Astrocyte (in vitro differentiated cells and primary cell): ENCODE measurements at places on chromosomes 16 and 17.
A peak's percentile ranks its signal among the peaks of the same experiment; 100 is the strongest.

- H3K27ac ChIP-seq: no peak overlapping the region
- no peak for DNase-seq
- H3K4me1 ChIP-seq: no peaks in the 10 kb centered on the region
- no peaks in the 10 kb centered on the region for H3K27me3 ChIP-seq
Observed at GRCh38 chr17:2897605-2898004, 101.4 kb downstream of the RAP1GAP2 start.

GRCh38 chr17:70110443-70110880, 35.4 kb downstream of the KCNJ16 start:
- no peak overlapping the region for H3K4me3 ChIP-seq
- H3K27me3 ChIP-seq: no peaks in the 10 kb centered on the region
- no peaks in the 10 kb centered on the region for H3K36me3 ChIP-seq
- DNase-seq: peak; percentile 85
- peak overlapping the region; percentile 0 for H3K27ac ChIP-seq
- H3K4me1 ChIP-seq: peaks cover 9% of the 10 kb centered on the region

DNA sequence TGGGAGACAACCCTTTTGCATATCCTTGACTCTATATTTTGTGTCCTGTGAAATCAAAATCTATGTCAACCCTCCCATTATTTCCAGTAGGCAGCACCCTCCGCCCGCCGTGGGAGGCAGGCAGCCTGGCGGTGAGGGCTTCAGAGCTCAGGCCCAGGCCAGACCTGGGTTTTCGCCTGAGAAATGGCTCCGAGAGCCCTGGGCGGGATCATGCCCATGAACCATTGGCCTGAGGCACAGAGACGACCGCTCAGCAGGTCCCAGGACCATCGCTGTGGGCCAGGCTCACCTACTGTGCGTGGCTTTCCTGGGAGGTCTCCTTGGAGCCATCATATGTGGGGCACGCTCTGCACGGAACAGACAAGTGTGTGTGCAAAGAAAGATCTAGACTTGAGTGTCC, 6.3 kb upstream of the SLC38A8 start:
- H3K4me1 ChIP-seq: no peaks in the 10 kb centered on the region
- peaks cover 8% of the 10 kb centered on the region for H3K27me3 ChIP-seq
- no peak for DNase-seq
- no peak overlapping the region for H3K4me3 ChIP-seq
- peaks cover 6% of the 10 kb centered on the region for H3K36me3 ChIP-seq
- H3K27ac ChIP-seq: no peak overlapping the region

DNA sequence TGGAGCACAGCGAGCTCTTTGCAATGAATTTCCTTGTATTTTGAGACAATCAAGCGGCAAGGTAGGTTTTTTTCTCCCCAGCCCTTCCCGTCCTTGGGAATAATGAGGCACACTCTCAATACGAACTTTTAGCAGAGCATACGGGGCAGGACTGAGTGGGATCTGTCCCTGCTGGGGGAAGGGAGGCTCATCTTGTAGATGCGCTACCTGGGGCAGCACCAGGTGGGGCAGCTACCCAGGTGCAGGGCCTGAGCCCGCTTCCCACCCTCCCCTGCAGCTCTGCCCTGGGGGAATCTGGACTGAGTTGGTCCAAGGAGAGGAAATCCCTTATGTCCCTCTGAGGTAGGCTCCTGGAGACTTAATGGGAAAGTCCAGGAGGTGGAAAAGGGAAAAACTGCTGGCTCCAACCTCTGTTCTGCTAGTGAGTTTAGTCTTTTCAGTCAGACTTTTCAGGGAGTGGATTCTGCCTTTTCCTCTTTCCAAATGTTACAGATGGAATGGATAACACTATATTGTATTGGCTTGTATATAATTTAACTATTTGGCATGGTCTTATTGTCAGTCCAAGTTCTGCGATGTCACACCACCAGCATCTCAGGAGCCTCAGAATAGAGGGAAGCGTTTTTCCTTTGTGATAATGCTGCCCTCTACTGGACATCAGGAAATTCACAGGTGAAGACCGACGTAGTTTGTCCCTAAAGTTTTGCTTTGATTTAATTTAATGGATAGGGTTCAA, 9.6 kb upstream of the CES1 start:
- H3K36me3 ChIP-seq: no peaks in the 10 kb centered on the region
- H3K27ac ChIP-seq: no peak overlapping the region
- no peak overlapping the region for H3K4me3 ChIP-seq
- no peaks in the 10 kb centered on the region for H3K27me3 ChIP-seq

DNA sequence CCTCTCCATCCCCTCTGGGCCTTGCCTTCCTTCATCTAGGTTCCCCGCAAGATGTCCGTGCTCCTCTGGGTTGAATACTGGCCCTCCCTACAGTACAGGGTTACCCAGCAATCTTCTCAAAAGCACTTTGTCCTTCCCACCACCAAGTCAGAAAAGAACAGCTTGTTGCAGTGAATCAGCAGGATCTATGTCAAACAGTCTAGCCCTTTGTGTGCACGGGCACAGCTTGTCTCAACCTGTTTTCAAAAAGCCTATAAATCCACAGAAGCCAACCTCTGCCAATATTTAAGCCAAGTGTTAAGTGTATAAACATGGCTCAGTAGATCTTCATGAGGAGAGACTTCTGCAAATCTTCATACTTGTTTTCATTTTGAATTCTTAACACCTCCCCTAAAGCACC, 25.2 kb downstream of the C17orf67 start:
- no peak overlapping the region for H3K4me3 ChIP-seq
- no peaks in the 10 kb centered on the region for H3K4me1 ChIP-seq
- no peaks in the 10 kb centered on the region for H3K36me3 ChIP-seq
